Activated T-cell treated with anti-CD3 and anti-CD28 coated beads, Interleukin-2, amount 50 U/mL, for 1 hour (primary cell): ENCODE measurements at places on chromosomes 5 and 9.

DNA sequence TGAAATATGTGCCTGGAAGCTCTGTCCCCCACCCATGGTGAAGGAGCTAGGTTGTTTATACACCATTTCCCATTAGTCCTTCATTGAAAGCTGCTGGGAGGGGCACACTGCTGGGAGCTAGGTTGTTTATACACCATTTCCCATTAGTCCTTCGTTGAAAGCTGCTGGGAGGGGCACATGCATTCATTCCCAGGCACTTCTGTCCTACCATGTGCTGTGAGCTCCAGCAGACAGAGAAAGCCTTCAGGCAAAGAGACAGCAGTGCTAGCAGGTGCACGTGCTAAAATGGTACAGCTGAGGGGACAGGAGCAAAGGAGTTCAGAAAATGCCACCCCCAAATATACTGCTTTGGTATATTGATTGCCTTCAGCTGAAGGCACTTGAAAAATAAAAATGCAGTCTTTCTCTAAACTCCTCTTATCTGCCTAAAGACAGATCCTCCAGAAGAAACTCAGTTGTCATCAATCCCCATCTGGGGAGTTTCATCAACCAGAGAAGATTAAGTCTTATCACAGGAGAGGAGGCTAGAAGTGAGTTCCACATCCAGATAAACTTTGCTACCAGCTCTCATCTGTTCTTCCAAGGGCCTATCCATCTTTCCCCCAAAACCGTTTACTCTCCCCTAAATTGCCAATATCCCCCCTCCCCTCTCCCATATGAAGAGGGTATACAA is 27.7 kb upstream of the DAPK1 start:
- DNase-seq = no peak

DNA sequence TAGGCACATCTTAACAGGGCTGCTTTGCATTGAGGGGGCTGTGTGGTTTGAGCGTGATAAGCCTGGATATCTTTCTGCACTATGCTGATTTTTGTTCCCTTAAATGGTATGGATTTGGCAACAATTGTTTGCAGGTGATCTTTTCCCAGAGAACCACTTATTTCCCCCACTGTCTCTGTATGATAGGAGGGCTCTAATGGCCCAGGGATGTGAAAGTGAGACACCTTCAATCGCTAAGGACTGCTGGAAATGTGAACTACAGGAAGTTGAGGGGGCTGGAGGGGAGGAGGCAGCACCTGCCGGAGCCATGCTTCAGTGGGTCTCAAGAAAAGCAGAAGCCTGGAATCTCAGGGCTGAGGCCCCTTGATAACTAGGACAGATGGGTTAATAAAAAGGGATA is 29.4 kb downstream of the SYK start:
- DNase-seq = no peak

DNA sequence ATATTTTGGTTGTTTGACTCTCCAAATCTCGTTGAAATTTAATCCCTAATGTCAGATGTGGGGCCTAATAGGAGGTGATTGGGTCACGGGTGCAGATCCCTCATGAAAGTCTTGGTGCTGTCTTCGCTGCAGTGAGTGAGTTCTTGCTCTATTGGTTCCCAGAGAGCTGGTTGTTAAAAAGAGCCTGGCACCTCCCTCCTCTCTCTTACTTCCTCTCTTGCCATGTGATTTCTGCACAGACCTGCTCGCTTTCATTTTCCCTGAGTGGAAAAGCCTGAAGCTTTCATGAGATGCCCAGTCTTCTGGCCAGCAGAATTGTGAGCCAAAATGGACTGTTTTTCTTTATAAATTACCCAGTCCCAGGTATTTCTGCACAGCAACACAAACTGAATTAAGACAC is 221.6 kb downstream of the MAT2B start:
- no peak for DNase-seq

DNA sequence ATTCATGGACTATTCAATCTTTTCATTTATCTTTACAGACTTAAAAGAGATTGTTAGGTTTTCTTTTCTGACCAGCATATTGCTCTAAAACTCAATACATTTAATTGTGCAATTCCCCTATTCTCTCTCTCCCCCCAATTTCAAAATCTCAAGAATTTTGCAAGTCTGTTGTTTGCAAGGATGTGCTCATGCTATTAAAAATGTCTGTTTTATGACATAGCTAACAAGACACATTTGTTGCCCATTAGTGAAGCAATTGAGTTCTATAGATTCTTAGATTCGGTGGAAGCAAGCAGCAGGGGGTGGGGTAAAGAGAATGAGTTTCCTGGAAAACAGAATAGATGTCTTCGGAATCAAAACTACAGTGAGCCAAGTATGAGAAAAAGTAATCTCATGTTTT is 8.5 kb upstream of the CSNK1A1 start:
- DNase-seq = no peak

- no peak for DNase-seq
Measured at GRCh38 chr9:4507306-4508130, 17.2 kb downstream of the SLC1A1 start.

- no peak for DNase-seq
Measured at GRCh38 chr5:35876454-35876853, 19.8 kb downstream of the IL7R start.

DNA sequence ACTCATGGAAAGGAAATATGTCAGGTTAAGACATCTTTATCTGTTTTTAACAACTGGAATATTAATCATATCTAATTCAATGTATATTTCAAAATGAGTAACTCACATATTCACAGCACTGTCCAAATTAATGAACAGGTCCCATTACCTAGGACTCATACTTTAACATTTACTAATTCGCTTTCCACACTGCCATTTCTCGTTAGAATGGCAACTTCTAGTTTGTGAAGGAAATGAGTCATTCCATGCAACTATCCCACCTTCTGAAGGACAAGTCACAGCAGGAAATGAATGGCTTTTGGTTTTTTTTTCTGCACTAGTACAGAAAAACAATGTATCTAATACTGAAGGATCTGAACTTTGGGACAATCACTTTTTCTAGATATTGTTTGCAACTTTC is 24.6 kb upstream of the IFNK start:
- DNase-seq = no peak

DNA sequence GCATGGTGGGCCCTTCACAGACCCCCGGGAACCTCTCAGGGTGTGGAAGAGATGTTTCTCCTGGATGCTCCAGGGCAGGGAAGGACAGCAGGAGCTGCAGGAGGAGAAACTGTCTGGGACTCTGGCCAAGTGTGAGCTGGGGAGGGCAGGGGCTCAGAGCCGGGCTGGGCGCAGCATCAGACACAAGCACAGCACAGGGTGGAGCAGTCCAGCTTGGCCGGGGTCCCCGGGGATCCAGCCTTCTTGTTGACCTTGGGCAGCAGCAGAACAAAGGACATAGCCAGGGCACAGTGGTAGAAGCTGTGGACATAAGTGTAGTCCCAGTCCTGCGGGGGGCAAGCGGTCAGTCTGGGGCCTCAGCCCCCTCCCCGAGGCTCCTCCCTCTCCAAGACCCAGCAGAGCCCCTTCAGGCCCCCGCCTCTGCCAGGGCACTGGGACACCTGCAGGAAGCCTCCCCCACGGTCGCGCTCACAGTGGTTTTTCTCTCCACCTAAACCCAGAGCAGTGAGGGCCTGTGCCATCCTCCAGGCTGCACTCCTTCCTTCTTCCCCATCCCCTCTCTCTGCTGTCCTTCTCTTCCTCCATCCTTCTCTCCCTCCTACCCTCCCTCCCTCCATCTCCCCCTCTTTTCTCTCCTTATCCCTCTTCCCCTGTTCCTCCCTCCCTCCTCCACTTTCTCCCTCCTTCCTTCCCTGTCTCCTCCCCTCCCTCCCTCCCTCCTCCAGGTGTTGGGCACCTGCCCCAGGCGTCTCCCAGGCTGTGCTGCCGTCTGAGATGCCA is 10.1 kb downstream of the MYMK start:
- no peak for DNase-seq

- DNase-seq = no peak
Measured at GRCh38 chr9:83601463-83601862, 21.5 kb upstream of the IDNK start.

DNA sequence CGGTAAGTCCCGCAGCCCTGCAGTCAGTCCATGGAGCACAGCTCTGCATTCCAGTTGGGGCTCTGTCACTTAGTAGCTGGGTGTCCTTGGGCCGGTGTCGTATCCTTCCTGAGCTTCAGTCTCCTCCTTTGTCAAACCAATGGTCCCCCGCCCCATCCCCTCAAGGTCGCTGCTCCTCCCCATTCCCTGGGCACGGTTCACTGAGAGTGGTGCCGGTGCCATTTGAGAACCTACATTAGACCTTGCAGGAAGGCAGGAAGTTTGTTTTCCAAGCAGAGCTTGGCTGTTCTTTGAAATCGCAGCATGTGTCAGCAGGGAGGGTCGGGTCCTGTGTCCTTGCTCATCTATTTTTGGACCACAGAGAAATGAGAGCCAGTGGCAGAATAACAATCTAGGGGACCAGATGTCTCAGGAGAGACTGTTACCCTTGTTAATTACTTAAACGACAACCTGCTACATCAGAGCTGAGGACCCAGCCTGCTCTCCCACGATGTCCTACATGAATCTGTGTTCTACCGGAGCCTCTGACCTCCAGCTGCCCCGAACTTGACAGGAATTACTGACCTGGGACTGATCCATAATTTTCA is 21.7 kb upstream of the BARHL1 start:
- DNase-seq = no peak

DNA sequence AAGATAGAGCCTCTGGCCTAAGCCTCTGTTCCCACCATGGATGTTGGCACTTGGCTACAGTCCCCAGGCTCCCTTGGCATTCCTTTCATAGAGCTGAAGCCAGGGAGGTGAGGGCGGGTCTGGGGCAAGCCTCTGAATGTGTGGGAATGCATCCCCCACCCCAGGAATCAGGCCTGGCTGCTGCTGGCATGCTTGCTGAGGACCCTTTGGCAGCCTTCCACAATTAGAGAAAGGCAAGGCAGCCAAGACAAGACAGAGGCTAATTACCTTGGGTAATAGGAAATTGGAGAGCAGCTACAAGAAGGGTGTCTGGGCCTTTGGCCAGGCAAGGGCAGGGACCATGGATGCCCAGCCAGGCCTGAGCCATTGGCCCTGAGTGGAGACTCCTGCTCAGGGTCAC is 204.4 kb upstream of the TRIM32 start:
- DNase-seq = no peak

DNA sequence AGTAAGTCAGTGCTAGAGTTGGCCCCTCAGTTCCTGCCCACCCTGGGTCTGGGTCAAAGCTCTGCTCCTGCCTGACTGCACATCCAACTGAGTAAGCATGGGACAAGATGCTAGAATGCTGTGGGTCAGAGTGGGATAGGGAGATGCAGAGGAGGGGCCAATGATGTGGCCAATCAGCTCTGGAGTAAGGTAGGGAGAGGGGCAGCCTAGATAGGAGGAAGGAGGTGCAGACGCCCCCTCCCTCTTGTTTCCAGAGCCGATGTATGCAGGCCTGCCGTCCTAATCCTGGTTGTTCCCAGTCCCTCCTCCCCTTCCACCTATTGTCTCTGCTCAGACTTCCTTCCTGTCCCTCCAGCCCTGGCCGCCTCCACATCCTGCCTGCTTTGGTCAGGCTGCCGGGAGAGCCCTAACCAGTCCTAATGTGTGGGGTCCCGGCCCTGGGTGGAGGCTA is 1.3 kb downstream of the ARAP3 start:
- no peak for DNase-seq

GRCh38 chr5:55402199-55402598 is 94.4 kb downstream of the MTREX start:
- DNase-seq = no peak

GRCh38 chr9:137069508-137070091 is 757 bp downstream of the SAPCD2 start:
- no peak for DNase-seq

DNA sequence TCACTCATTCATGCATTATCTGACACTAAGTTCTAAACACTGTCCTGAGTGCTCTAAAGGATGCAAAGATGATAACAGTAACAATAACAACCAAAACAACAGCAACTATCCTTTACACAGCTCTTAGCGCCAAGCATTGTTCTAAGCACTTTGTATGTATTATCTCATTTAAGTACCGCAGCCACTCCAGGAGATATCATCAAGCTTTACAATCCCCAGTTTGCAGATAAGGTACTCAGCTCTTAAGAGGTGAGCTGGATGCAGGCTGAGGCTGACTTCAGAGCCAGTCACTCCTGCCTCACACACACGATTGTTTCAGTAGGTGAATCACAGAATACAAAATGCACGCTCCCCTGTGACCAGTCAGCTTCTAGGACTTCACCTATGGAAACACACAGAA is 141.8 kb downstream of the PAX5 start:
- no peak for DNase-seq

GRCh38 chr5:61619289-61619688 is 287.2 kb downstream of the ZSWIM6 start:
- no peak for DNase-seq

DNA sequence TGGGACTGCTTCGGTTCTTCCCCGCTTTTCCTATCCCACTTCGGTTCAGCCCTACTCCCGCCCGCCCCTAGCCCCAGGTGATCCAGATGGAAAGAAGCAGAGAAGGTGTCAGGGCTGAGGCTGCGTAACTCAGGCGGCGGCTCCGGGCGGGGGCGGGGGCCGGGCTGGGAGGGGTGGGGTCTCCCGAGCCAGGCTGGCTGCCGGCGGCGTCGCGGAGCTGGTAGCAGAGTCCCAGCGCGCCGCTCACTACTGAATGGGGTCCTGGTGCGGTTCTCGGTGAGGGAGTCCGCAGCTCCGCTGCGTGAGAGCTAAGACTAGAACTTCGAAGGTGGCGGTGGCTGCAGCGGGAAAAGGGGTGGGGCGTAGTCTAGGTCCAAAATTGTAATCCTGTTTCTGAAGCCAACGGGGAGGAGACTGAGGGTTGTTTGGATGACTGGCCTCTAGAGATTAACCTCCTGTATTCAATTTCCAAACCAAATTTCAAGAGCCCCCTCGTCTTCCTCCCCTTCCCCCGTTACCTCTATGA is 1.4 kb downstream of the PRR16 start:
- no peak for DNase-seq

DNA sequence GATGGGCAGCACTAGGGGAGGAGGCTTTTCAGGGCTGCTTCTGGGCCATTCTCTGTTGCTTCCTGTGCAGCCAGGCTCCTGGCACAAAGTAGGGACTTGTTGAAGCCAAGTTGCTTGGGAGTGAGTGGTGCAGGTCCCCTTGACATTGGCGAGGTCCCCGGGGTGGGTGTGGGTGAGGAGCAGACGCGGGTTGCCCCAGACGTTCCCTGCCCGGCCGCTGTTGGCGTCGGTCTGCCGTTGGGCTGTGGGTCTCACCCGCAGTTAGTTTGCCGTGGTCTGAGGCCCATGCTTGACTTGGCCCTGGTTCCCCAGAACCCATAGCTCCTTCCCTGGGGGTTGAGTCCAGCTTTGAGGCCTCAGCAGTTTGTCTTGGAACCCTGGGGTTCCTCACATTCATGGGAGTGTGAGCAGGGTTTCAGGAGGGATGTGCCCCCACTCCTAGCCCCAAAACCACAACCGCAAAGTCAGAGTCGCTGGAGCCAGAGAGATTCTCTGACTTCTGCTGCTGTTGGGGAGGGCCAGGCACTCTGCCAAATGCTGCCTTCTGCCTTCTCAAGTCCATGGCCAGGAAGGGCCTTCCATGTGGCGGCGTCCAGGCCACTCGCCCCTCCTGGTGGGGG is 77.5 kb downstream of the RXRA start:
- DNase-seq = peak; percentile 51

GRCh38 chr9:128684065-128684324 is 5.0 kb upstream of the SET start:
- DNase-seq = no peak

GRCh38 chr9:132077881-132078698 is 1.6 kb downstream of the MED27 start:
- DNase-seq = no peak
